ENCODE measurements at places on chromosomes 4 and X.

GRCh38 chr4:111435986-111436744, 709.1 kb upstream of the FAM241A start:
- no peak for DNase-seq

DNA sequence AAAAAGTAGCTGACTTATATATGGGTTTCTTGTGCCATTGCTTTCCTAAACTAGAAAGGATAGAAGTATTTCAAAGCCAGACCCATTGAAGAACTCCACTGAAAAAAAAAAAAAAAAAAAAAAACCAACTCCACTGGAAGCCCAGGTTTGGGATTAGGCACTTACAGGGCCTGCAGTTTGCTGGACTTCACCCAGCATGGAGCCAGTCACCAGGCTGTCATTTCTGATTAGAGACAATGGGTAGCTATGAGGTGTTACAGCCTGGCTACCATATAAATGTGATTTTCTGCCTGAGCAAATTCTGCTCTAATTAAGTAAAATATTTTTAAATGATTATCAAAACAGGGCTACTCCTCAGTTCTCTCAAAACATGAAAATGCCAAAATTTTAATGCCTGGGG, 49.5 kb downstream of the HS6ST2 start:
- DNase-seq, result peak; percentile 1

- no peak for DNase-seq
Measured at GRCh38 chrX:20046223-20046622, 55.4 kb upstream of the BCLAF3 start.

DNA sequence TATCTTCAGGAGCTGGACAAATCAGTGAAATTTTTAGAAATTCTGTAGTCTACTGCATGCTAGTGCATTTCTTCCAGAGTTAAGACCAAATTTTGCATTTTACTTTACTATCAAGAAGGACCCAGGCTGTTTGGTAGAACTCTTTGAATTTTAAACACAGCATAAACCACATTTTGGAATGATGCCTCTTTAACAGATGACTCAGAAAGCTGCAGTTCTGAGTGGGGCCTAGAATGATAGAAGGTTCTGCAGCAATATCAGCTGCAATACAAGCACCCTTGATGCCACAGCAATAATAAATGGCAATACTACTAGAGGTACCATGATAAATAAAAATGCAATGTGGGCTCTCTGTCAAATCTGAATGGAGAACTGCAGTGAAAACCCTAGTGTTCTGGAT, 198.7 kb downstream of the TMA16 start:
- peak; percentile 59 for DNase-seq

GRCh38 chrX:10794203-10794630, 173.8 kb upstream of the MID1 start:
- DNase-seq, result peak; percentile 25

GRCh38 chr4:140131675-140132229, 22.2 kb downstream of the MAML3 start:
- DNase-seq, result no peak

- DNase-seq, result peak; percentile 90
Measured at GRCh38 chr4:113840861-113841260, 79.3 kb upstream of the CAMK2D start.

DNA sequence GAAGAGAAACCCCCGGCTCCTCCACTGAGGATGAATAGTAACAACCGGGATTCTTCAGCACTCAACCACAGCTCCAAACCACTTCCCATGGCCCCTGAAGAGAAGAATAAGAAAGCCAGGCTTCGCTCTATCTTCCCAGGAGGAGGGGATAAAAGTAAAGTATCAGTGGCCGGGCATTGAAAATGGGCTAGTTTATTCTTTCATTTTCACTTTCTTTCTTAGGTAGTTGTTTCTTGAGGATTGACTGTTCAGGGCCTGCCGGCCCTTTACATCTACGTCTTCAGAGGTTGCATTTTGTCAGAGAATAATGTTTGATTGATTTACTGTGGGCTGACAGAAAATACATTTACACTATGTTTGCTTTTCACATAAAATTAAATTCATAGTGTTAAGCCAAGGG, 27.1 kb downstream of the PAK3 start:
- DNase-seq, result no peak

- DNase-seq, result no peak
Measured at GRCh38 chr4:128663325-128663724, 146.2 kb upstream of the JADE1 start.

DNA sequence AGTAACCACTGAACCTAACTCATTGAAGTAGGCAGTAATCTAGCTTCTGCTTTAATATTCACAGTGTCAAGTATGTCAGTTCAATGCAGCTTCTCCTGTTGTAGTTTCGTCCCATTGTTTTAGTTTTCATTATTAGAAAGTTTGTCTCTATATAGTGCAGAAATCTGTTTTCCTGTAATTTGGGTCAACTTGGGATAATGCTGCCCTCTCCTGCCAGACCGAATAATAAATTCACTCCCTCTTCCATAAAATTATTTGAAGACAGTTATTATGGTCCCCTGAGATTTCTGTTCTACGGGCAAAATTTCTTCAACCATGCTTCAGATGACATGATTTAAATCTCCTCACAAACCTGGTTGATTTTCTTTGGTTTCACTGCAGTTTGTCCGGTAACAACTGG, 4.6 kb upstream of the LUZP4 start:
- no peak for DNase-seq

DNA sequence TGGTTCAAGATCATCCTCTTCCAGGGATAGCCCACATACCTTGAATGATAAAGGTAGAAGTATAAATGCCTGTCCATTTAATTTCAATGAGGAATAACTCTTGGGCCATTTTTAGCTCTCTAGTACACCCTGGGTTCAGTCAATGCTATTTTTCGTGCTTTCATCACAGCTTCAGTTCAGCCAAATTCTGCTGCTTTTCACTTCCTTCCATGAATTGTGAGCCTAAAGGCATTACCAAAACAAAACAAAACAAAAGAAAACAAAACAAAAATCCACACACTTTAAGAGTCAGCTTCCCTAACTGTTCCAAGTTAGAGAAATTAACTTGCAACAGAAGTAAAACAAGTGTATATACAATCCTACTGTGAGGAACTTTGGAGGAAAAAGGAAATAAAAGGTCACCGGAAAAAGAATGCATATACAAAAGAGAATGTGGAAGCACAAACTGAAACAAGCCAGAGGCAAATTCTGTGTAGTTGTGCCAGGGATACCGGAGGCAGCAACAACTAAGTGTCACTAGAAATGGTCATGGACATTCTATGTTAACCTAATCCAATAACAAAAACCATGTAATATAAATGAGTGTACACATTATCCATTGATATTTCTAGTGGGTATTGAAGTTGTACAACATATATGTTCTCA, 423.1 kb downstream of the KCTD8 start:
- DNase-seq, result no peak

DNA sequence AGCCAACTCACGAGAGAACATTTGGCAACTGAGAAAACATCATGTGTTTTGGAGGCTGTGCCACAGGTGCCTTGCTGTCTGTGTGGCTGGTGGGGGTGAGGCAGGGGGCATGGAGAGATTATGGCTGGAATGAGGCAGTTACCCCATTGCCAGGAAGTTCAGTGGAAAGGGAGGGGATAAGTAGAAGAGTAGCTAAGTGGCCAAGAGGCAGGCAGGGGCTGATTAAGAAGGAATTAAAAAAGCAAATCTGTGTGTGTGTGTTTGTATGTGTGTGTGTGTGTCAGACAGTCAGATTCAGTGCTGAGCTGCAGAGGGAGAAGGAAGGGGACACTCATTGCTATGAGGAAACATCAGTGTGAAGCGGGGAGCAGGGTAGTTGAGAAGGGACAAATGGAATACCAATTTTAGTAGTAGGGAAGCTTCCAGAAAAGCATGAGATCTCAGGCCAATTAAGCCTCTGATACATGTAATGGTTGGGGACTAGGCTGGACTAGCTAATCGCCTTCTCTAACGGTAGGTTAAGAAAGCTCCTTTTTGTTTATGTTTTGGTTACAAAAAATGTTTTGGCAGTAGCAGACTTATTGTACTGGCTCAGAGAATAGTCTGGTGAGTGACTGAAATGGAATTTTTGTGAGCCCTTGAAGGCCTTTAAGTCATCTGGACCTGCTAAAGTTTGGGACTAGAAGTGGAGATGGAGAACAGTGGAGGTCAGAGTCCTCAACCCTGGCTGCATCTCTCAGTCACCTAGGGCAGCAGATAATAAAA, 18.5 kb downstream of the TMEM164 start:
- peak; percentile 43 for DNase-seq

DNA sequence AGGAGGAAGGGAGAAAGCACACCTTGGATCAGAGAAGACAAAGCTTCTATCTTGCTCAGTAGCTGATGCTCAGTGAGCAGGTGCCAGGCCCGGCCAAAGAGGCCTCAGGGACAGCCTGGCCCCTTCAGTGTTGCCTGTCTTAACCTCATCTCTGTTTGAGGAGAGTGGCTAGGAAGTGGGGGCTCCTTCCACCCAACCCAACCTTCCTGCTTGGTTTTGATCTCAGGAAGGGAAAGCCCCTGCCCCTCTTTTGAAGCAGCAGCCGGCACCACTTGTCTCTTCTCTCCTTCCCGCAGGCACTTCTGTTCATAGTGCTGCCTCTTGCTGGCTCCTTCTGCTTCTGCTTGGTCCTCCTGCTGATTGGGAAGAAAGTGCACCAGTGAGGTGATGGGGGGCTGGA, 2.4 kb upstream of the AFF2 start:
- no peak for DNase-seq

DNA sequence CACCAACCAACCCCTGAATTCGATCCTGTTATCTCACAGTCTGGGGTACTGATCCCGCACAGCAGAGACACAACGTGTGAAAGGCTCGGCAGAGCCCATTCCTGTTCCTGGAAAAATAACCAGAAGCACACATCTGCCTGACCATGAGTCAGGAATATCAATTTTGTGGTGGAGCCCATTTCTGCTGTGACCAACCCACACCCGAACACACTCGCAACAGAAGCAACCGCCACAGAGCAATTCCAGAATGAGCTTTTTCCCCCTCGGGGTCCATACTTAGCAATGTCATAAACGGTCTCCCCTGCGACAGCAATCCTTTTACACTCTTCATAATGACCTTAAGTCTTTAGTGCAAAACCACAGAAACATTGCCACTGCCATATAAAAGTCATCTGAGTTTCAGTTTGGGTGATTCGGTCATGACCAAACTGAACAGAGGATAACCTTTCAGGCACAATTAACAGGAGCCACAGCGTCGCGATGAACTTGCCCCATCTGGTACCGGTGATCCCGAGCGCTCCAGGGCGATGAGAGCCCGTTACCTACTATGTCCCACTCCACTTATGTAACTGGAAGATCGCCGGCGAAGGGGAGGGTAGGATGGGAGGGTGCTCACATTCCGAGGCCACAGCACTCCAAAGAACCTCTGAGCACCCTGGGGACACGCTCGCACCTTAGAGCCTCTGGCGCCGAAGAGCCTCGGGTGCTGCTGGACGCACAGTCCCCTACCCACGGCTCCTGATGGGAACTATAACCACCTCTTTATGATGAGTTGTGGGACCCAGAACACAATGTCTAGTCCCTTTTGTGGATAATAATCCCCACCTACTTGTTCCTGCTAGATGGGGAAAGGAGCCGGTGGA, 1.1 kb downstream of the MECP2 start:
- DNase-seq, result peak; percentile 26

GRCh38 chr4:107666134-107666533, 53.9 kb downstream of the PAPSS1 start:
- peak; percentile 38 for DNase-seq

DNA sequence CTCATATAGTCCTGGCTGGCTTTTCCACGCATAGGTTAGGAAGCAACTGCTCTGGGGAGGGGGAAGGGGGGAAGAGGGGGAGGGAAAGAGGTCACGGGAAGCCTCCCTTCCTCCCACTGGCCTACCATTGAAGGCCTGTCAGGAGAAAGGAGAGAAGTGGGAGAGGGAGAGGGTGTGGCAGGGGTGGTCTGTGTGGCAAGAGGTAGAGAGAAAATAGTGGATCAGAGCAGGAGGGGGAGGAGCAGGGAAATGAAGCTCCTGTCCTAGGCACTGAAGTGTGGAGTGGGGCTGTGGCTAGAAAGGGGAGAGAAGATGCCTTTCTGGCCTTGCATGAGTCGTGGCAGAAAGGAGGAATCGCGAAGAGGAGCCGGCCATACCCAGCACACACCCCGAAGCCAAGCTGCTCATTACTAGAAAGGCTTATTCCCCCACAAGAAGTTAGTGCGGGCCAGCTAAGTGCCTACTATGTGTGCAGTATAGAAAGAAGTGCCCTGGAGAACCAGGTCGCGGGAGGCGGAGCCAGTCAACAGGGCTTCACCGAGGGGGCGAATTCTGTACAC, 1.1 kb upstream of the TMEM164 start:
- no peak for DNase-seq

GRCh38 chr4:186040316-186040715, 28.6 kb upstream of the TLR3 start:
- DNase-seq, result no peak

GRCh38 chr4:159141193-159141592, 38.3 kb downstream of the RAPGEF2 start:
- peak; percentile 25 for DNase-seq

- DNase-seq, result no peak
Measured at GRCh38 chr4:100360211-100360610, 157.6 kb downstream of the EMCN start.

DNA sequence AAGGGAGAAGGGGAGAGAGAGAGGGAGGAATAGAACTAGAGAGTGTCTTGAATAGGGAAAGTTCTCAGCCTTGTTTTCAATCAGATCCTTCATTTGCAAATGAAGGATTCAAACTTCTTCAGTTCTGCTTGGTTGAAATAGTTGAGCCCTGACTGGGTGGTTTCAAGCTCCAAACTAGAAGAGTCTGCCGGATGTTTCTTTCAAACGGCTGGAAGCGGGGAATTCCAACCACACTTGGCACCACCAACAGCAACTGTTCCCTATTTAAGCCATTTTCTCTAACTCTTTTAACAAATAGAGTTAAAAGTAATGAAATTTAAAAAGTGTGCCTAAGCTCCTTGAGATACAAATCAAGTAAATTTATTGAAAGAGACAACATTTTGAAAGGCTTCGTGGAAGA, 67.5 kb upstream of the DDX60 start:
- DNase-seq, result peak; percentile 40

DNA sequence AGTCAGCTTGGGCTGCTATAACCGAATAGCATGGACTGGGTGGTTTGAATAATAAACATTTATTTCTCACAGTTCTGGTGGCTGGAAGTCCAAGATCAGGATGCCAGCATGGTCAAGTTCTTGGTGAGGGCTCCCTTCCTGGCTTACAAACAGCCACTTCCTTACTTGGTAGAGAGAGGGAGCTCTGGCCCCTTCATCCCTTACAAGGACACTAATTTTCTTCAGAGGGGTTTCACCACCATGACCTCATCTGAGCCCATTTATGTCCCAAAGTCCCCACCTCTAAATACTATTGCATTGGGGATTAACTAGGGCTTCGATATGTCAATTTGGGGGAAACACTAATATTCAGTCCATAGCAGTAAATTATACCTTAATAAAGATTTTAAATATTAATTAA, 61.8 kb downstream of the CLNK start:
- DNase-seq, result no peak

DNA sequence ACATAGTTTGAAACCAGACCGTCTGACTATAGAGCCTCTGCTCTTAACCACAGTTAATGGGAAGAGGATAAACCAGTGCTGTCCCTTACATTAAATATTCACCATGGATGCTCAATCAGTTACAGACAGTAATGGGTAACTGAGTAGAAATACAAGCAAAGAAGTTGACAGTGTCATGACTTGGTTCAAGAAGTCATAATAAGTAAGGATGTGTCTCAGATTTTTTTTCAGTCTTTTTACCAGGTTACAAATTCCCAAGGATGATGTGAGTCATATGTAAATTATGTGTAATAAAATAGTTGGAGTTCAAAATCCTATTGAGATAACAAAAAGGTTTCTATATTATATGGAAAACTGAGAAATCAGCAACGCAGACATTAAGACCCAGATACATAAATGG, 31.1 kb downstream of the ZCCHC4 start:
- DNase-seq, result peak; percentile 41
